Inflammatory macrophage treated with lipopolysaccharide for 4 hours (primary cell): ENCODE measurements at places on chromosomes 2 and 18.

DNA sequence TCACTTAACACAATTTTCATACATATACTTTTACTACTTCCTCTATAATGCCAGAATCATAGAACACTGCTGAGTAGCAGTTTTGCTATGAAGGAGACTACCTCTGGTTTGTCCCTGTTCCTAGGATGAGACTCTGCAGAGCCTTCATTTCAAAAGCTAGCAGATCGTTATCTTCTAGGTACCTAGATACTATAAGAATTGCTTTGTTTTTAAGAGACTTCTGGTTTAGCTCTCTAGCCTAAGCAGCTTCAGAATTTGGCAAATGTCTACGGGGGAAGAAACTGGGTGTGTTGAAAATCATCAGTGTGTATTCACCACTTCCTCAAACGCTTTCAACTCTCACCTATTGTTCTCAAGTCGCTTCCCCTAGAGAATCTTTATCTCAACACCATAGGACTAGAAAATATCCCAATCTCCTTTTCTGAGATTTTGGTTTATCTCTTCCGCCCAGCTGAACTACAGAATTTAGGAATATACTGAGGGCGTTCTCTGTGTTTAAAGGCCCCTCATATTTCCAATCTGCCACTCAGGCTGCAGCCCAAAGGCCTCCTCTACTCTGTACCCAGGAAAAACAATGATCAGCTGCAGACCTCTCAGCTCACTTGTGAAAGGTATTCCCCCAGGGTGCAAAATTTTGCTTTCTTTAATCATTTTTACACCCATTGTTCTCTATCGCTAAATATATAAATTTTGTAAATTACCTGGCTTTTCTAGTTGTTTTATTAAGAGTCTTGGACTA lies 28.7 kb downstream of the SMAD2 start:
- DNase-seq = peak; percentile 54

GRCh38 chr2:60597346-60597745 lies 43.9 kb upstream of the BCL11A start:
- no peak for DNase-seq

DNA sequence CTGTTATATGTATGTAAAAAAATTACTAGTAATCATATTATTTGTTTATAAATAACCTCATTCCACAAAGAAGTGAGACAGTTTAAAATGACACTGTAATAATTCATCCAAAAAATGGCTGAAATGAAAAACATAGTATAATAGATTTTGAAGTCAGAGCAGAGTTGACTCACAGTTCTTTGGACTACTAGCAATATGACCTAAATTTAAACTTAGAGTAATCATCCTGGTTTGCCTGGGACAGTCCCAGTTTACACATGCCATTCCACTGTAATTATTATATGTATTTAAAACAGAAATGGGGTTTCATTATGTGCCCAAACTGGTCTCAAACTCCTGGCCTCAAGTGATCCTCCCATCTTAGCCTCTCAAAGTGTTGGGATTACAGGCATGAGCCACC lies 48.3 kb downstream of the CCDC88A start:
- peak; percentile 40 for DNase-seq

DNA sequence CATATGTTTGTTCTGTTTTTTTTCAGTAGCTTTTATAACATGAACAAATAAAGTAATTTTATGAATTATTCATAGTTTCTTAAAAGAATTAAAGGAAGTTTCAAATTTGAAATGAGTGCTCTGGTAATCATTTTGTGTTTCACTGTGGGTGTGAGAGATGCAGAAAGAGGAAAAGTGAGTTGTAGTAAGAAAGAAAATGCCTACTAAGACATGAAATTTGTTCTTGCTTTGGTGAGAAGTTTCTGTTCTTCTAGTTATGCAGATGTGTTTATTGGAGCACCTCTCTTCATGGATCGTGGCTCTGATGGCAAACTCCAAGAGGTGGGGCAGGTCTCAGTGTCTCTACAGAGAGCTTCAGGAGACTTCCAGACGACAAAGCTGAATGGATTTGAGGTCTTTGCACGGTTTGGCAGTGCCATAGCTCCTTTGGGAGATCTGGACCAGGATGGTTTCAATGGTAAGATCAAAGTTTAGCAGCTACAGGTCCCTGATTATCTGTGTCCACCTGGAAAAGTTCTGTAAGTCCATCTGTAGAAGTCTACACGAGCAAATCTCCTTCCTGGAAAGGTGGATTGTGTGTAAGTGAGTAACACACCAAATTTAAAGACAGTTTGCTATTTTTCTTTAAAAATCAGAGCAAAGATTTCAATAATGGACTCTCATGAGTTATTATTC lies 51.4 kb downstream of the ITGAV start:
- DNase-seq = no peak

- peak; percentile 10 for DNase-seq
These were observed 53.9 kb downstream of the RTTN start for GRCh38 chr18:70151614-70152013.

GRCh38 chr2:158716121-158716791 lies 78.9 kb upstream of the DAPL1 start:
- DNase-seq = peak; percentile 23

GRCh38 chr2:120929829-120930228 lies 194.2 kb downstream of the GLI2 start:
- DNase-seq = no peak

DNA sequence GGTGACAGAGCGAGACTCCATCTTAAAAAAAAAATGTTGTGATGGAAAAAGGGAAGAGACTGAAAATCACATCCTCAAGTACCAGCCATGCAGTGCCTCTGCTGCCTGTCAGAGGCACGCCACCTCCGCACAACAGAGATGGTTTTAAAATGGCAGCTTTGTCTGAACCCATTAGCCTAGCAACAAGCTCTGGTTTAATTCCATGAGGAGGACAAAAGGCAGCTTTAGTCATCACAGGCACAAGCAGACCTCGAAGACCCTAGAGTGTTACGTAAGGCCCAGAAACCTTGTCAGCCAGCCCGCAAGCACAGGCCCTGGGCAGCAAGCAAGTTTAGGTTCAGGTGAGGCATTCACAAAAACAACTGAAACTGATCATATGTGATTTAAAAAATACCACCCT lies 10.4 kb downstream of the LCT start:
- no peak for DNase-seq

DNA sequence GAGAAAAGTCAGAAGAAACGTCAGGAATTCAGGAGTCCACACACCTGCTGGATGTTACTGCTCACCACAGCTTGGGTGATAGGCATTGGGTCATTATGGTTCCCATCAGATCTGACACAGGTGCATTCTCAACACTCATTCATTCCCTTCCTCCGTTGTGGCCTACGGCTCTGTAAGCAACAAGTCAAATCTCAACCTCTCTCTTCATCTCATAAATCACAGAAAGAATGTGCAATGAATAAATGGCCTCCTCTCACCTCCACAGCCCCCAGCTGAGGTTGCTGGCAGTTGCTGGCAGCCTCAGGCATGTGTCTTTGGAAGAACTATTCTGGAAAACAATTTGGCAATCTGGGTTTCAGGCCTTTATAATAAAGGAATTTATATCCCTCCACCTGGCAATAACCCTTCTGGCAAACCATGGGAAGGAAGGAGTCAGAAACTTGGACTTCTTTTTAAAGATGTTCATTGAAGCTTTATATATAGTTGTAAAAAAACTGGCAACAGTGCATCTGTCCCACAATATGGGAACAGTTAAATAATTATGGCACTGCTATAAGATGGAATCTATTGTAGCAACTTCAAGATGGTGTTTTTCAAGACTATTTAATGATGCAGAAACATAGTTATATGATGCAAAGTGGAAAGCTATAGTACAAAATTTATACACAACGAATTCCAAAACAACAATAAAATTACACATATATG lies 175.4 kb downstream of the ANAPC1 start:
- no peak for DNase-seq

DNA sequence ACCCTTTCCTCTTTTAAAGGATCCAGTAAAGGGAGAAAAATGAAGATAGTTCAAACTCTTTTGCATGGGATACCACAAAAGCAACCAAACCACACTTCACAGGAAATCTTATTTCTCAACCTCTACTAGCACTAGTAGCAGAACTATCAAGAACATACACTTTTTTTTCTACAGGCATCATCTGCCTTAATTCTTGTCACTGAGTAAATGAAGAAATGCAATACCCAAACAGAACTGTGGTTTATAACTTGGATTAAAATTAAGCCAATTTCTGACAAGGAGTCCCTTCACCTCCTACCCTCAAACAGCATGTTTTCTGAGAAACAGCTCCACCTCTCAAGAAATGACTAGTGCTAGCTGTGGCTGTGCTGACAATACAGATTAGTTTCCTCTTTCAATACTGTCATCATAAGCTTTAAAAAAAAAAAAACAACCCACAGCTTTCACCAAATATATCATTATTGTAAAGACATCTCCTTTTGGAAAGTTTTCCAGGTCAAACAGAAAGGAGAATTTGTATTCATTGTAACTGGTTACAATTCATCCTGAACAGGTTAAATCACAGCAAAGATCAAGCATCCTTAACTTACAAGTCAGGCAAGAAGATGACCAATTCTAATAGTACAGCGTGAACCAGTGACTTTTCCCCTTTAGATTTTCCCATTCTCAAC lies 44.4 kb downstream of the PTPN2 start:
- peak; percentile 83 for DNase-seq

DNA sequence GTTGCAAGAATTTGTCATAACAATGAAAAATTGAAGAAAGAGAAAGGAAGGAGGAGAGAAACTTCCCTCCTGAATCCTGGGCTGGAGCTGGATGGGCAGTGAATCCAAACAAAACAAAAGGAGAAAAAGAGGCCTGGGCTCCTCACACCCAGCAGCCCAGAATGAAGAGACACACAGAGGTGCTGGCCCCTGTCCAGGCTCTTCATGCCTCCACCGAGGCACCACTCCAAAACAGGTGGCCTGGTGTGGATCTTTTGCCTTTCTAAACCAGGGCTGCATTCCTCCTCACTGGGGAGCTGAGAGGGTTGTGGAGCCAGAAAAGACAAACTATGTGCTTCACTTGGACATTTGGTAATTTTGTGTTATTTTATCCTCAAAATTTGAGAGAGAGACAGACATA lies 76.0 kb downstream of the FAM124B start:
- no peak for DNase-seq

DNA sequence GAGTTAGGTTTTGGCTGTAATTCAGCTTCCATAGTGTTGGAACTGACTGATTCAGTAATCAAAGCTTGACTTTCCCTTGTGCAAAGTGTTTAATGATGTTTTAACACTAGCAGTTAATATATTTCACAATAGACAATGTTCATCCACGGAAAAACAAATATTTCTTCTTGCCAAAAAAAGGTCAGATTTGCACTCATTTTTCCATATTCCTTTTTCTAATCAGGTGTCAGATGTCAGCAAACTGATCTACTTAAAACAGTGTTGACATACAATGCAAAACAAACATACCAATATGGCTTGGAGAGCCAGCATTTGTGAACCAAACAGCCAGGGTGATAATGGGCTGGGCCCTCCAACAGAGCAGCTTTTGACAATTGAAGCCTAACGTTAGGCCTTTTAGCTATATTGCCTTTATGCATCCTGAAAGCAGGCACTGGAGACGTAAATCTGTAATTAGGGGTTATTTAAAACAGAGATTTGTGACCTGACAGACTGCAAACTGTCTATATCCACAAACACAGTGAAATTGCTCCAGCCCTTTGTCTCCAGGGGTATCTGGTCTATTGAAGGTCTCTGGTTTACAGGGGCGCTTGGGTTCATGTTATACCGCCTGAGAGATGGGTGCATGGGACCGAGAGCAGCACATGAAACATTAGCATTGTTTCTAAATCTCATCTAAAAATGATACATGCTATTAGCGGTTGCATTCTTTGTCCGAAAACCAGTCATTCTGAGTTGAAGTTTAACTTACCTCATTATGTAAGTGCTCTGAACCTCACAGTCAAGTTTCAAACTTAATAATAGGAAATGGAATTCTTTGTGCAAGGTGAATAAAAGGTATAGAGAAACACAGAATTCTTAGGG lies 7.1 kb upstream of the CDCA7 start:
- no peak for DNase-seq

- no peak for DNase-seq
These were observed 127.6 kb upstream of the L3MBTL4 start for GRCh38 chr18:6542296-6542695.

DNA sequence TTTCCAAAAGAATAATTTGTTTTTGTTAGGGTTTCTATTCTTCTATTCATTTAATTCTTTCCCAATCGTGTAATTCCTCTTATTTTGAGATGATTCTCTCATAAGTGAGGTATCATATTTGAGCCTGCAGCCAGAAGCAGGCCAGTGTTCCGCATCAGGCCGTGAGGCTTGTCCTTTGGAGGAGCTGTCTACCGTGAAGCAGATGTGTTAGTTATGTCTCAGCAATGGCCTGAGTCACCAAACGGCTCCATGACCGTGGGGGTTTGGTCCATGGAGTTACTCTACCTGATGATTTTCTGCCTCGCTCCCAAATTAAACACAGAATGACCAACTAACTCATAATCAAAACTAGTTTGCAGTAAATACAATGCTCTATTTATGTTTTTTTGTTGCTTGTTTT lies 64.2 kb upstream of the TMEM87B start:
- DNase-seq = no peak

DNA sequence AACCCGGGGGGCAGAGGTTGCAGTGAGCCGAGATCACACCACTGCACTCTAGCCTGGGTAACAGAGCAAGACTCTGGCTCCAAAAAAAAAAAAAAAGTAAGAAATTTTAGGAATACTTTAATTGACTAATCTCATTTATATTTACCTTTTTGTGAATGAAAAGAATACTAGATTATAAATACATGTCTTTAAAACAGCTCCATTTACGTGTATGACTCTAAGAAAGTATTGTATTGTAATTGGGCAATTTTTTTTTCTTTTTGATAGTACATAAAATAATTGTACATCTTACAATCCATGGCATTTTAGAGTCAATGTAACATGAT lies 8.0 kb downstream of the IL36A start:
- DNase-seq = no peak

DNA sequence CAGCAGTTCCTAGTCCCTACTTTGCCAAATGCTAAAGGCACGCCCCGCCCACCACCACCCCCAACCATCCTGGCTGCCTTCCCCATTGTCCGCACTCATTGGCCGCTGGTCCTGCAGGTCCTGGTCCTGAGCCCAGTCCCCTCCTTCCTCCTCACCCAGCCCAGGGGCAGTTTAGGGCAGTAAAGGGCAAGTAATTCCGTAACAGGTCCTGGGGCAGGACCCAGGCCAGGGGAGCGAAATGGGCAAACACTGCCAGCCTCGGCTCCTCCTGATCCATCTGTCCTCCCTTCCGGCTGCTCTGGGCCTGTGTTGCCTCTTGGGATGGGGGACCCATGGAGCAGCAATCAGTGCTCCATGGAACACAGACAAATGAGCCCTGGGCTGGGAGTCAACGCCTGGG lies 6.1 kb downstream of the ADCY3 start:
- DNase-seq = no peak

- no peak for DNase-seq
These were observed 70.2 kb downstream of the LRRC30 start for GRCh38 chr18:7301094-7301493.
